ENCODE measurements at places on chromosomes 12 and 14. TPM values are rescaled to one million over a fixed set of nuclear protein-coding genes. Genes with fewer than 3 reads are reported as not detected.
A peak's percentile ranks its signal among the peaks of the same experiment; 100 is the strongest.

GRCh38 chr12:31950088-31950487, 9.1 kb upstream of the RESF1 start:
- no peak for DNase-seq

- DNase-seq, result no peak
Observed at GRCh38 chr12:110249105-110249504, 31.9 kb upstream of the ATP2A2 start.

DNA sequence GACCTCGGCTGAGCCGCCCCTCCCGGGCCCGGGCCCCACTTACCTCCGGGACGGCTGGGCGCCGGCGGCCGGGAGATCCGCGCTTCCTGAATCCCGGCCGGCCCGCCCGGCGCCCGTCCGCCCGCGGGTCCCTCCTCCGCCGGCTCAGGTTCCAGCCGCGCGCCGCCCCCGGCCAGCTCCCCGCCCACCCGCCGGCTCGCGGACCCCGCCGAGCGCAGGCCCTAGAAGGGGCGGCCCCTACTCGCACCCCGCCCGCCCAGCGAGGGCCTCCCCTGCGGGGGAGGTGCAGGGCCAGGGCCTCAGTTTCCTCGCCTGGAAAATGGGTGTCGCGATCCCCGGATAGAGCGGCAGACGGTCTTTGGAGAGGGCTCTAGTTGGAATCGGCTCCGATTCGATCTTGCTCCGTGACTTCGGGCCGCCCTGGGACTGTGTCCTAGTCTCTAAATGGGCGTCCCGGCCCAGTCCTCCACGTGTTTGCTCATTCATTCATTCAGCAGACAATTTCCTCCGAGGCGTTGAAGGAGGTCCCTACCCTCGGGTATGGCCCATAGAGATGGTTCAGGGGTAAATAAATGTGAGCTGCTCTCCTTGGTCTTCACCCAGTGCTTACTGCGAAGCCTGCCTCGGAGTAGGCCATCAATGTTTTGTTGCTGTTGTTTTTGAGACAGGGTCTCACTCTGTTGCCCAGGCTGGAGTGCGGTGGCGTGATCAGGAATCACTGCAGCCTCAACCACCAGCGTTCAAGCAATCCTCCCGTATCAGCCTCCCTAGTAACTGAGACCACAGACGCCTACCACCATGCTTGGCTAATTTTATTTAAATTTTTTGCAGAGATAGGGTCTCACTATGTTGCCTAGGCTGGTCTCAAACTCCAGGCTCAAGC, at the start of gene TRPV4:
Gene TRPV4, minus strand, starts transcription at position 92 of the 883 bp plus-strand sequence. CDS start 18,602 bp downstream, outside the sequence.
- no peak for DNase-seq

- DNase-seq, result no peak
Observed at GRCh38 chr12:93759512-93760081, 82.4 kb downstream of the CRADD start.

GRCh38 chr14:74712499-74713394, at the start of the genes AREL1 and FCF1:
Gene AREL1, minus strand, starts transcription at chr14:74713080. Its CDS starts 27,465 bp downstream, at chr14:74685615.
Gene FCF1, plus strand, starts transcription at chr14:74713144. Its CDS starts 54 bp downstream, at chr14:74713198.
- DNase-seq, result peak; percentile 95

Gene FSCB
- total RNA-seq, result not detected

- DNase-seq, result no peak
Observed at GRCh38 chr12:103392722-103393121, 103.0 kb downstream of the C12orf42 start.
